Esophagus mucosa (tissue), 1 donor: ENCODE measurements at places on chromosomes 7 and 10. TPM values are rescaled to one million over a fixed set of nuclear protein-coding genes. Genes with fewer than 3 reads are reported as not detected.

- no peak for ATAC-seq
These were observed 22.3 kb downstream of the ADAMTS14 start for GRCh38 chr10:70694418-70695141.

GRCh38 chr7:42159130-42159529, 77.9 kb downstream of the GLI3 start:
- ATAC-seq = no peak

DNA sequence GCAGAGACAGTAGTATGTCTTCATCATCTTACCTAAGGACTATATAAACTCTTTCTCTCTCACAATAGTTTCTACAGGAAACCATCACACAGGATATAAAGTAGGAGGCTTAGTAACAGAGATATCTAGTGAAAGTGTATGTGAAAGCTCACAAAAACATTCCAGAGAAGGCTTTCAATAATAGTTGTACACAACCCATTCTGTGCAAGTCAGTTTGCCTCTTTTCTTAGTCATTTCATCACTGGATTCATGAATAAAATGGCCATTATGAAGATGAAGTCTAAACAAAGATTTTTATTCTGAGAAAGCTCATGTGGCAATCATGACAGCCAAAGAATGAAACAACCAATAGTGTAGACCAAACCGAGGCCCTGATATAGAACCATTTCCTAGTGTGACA, 178.8 kb downstream of the GNAT3 start:
- no peak for ATAC-seq

GRCh38 chr10:132199268-132199853, 12.6 kb downstream of the DPYSL4 start:
- ATAC-seq = no peak

DNA sequence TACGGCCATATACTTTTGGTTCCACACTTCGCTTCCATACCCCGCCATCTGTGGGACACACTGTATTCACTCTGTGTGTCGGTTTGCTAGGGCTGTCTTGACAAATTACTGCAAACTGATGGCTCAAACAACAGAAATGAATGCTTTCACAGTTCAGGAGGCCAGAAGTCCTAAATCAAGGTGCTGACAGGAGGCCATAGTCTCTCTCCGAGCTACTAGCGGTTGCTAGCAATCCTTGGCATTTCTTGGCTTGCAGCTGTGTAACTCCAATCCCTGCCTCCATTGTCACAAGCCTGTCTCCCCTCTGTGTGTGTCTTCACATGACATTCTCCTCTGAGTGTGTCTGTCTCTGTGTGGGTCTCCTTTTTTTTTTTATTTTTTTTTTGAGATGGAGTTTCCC, 28.9 kb upstream of the BMPR1A start:
- no peak for ATAC-seq

- ATAC-seq = no peak
These were observed 6.8 kb downstream of the MPP7 start for GRCh38 chr10:28296023-28296422.

GRCh38 chr7:16638282-16639280, 7.0 kb downstream of the ANKMY2 start:
- no peak for ATAC-seq

DNA sequence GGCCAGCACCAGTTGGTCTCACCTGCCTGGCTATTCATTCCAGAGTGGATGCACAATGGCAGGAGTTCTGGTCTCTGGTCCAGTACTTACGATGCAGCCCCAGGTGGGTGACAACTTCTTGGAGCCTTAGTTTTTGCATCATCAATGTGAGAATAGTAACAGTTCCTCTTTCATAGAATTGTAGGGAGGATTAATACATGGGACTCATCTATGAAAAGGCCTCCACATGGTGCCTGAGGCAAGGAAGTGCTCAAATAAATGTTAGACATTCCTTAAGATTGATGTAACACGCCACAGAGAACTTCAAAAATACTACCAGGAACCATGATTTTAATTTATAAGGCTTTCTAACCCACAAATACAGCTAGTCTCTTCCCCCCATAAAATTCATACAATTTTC, 120.1 kb upstream of the CHST15 start:
- no peak for ATAC-seq

DNA sequence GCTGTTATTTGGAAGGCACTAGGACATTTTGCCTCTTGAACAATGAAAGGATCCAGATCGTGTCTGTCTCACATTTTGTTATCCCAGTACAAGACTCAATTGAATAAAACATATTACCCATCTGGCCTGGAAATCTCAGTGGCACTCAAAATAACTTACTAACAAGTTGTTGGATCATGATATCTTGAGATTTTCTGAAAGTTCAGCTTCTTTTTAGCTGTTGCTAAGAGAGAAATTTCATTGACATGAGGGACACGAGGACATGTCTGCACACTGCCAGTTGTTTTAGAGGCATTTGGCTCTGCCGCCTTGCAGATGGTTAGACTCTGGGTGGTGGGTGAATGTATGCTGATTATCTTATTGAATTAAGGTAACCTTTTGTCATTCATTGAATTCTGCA, 41.0 kb downstream of the KAT6B start:
- ATAC-seq = no peak

GRCh38 chr10:6388261-6388893, 185.6 kb downstream of the PFKFB3 start:
- no peak for ATAC-seq

GRCh38 chr10:88042160-88043100, 179.0 kb downstream of the PTEN start:
- peak; percentile 89 for ATAC-seq

GRCh38 chr10:100192350-100192749, 6.5 kb upstream of the ERLIN1 start:
- no peak for ATAC-seq

Gene JAZF1
- total RNA-seq = 3.1 TPM

Gene SNX8
- total RNA-seq = 21.7 TPM

Gene KIAA1549
- total RNA-seq = 0.20 TPM

Gene PROSER2
- total RNA-seq = 10.1 TPM
